Caki2 (cell line): ENCODE measurements at places on chromosomes 3 and 15.

GRCh38 chr3:98536456-98537017 lies 4.8 kb downstream of the GPR15 start:
- peak; percentile 16 for DNase-seq

DNA sequence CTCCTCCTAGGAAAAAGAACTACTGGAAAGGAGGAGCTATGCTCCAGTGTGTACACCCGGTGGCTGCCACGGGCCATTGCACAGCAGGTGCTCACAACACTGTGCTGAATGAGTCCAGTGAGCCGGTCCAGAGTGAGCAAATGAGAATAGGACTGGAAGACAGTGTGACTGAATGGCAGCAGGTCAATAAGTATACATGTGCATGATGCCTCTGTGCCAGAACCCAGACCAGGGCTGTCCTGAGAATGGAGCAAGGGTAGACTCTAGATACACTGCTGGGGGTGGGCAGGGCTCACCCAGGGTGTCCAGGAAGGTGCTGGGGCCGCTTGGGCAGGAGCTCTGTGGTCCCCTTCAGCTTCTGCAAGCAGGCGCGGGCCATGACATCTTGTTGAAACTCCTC lies 8.3 kb downstream of the POLG start:
- no peak for DNase-seq

GRCh38 chr3:113329757-113330156 lies 111.5 kb downstream of the CFAP44 start:
- no peak for DNase-seq

DNA sequence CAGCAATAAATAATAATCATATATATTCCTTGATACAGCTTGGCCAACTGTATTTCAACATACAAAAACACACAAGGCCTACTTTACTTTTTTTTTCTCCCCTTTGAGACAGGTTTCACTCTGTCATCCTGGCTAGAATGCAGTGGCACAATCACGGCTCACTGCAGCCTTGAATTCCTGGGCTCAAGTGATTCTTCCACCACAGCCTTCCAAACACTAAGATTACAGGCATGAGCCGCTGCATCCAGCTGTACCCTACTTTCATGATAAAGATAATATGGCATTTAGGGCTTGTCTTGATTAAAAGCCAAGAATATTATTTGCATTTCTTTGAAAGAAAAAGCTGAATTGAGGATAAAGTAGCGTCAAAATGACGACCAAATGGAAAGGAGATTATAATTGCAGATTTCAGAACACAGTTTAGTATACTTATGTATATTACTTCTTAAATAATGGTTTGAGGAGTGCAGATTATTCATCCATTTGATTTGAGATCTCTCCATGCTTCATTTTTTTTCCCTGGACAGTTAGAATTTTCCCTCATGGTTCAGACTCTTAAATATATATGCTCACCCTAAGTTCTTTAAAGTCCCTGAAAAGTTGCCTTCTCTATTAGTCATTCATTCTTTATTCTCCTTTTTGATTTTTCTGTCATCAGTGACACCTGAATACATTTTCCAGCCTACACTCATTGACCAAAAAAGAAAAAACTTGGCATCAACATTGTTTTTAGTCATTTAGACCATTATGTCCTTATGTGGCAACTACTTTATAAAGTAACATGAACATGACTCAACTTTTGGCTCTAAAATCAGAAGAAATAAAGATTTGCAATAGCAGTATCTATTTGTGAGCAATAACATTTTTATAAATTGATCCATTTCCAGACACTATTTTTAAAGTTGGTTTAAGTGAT lies 48.5 kb upstream of the MLF1 start:
- no peak for DNase-seq

GRCh38 chr3:130712718-130713423 lies 33.8 kb downstream of the PIK3R4 start:
- DNase-seq, result no peak

DNA sequence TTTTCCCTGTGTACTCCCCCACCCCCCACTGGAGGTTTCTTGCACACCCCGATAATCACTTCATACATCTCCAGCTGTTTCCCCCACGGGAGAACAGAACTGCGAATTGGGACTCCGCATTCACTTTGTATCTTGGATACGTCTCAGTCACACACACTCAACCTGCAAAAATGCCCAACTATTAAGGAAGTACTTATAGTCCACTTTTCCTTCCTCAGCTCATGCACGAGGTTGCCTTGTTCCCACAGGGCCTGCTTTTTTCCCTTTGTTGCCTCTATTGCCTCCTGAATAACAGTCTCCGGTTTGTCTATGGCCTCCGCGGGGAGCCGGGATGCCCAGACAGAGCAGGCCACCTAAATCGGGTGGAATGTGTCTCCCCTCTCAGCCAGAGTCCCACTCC lies 282.3 kb downstream of the PYDC2 start:
- DNase-seq, result no peak

GRCh38 chr3:38878646-38879045 lies 62.6 kb upstream of the SCN10A start:
- DNase-seq, result no peak

DNA sequence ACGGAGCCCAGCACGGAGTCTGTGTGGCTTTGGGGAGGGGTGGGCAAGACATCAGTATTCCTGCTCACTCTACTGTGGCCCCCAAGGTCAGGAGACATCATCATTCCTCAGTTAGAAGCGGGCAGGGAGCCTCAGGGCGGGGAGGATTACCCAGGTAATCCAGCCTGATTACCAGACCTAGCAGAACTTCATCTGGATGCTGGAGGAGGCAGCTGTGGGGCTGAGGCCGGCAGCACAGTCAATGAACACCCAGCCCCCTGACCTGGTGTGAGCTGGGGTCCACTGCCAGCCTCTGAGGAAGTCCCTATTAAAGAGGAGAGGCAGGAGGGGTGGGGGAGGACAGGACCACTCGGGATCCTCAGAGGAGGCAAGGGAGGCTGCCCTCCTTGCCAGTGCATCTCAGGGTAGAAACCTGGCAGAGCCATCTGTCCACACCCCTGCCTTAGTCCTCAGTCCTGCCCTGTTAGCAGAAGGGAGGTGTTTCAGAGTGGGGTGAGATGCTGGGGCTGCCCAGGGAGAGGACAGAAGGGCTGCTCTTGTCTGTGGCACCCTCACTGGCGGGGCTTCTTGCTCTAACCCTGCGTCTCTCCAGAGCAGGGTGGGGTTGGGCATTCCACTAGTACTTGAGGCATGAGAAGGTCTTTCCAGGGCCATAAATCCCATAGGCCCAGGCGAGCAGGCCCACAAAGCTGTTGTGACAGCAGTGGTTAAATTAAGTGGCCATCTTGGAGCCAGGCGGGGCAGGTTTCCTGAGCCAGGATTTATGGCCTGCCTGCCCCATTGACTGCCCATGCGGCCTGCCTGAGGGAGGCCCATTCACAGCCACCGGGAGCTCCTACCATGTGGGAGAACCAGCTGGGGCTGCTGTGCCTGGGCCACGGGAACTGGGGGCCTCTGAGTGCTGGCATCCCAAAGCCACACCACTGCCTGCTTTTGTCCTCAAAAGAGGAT lies 82.1 kb downstream of the LINGO1 start:
- DNase-seq, result no peak

DNA sequence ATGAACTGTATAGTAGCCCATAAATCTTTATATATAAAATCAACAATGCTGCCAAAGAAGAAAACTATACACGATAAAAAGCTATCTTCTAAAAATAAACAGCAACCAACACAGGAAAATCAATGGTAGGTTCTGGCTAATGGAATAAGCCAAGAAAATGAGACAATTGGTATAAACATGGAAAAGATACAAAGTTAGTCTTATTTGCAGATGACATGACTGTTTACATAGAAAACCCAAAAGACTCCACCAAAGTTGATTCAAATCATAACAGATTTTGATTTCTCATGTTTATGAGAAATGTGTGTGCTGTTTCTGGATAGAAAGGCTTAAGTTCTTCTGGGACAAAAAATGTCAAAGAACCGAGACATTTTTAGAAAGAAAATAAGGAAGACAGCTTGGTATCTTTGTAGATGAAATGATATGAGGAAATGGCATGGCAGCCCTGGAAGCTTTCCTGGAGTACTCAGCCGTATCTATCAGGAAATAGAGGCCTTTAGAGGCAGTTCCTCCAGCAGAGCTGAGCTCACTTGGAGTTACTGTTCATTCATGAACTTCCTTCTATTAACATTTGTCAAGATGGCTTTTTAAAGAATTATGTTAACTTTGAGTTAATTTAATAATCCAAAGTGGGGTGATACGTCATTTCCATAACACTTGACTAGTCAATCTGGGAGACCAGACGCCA lies 36.7 kb upstream of the VILL start:
- DNase-seq, result no peak

GRCh38 chr3:116896116-116896515 lies 186.5 kb downstream of the TUSC7 start:
- DNase-seq, result no peak

DNA sequence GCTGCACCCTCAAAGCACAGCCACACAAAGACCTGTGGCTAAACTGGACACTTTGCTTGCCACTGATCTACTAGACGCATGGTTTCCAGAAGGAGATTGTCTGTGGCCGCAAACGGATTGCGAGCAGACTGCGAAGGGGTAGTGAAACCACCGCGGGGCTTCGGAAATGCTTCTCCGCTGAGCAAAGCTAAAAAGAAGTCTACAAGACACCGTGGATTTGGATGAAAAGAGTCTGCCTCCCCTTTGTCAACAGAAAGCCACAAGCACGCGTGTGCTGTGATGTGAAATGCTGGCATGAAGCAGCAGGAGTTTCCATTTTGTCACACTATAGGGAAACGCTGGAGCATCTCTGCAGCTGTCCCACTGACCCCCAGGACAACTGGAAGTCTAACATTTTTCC lies 63.0 kb downstream of the TMEM44 start:
- no peak for DNase-seq

- DNase-seq, result no peak
Observed at GRCh38 chr3:123348471-123349200, 100.3 kb downstream of the ADCY5 start.

GRCh38 chr3:104992676-104993075 lies 374.0 kb upstream of the ALCAM start:
- no peak for DNase-seq

DNA sequence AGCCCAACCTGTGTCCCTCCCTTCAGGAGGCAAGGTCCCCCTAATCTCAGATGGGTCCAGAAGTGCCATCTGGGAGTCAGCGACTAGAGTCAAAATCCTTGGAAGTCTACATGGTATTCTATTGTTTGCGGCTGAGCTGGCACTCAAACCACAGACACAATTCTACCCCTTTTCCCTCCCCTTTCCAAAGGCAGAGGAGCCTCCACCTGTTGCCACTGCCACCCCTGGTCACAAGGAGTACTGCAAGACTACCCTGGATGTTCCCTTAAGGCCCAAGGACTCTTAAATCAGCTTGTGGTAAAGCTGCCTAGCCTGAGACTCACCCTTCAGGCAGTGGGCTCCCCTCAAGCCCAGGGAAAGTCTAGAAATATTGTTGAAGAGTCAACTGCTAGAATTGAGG lies 4.3 kb upstream of the OR5H6 start:
- DNase-seq, result no peak

- no peak for DNase-seq
Observed at GRCh38 chr3:111311126-111311525, 230.9 kb upstream of the CD96 start.

DNA sequence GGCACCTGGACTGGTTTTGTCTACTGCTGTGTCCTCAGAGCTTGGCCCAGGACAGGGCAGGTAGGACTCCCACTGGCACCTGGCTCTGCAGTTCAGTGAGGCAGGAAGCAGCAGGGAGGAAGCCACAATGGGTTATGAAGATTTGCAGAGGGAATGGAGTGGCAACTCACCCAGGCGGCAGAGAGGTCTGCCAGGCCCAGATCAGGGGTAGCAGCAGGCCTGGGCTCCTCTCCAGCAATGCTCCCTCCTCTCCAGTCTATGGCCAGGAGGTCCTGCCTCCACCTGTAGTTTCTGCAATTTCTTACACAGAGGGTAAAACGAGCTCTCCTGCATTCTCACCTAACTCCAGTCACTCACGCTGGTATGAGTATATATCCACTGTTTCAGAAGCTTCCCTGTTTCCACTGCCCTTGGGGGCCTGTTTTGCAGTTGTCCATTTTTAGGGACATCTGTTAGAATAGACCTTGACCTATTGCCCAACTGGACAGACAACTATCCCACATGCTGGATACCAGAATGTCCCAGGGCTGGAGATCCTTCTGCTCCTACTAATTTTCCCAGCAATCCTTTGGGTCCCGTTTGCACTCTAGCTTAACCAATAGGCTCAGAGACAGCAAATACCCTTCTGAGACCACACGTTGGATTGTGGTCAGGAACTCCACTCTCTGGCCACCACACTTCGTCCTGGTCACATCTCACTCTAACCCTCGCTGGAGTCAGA lies 35.2 kb downstream of the HMCES start:
- no peak for DNase-seq

- no peak for DNase-seq
Observed at GRCh38 chr3:194379651-194380050, 10.1 kb upstream of the LRRC15 start.

GRCh38 chr3:88879905-88880304 lies 227.5 kb upstream of the EPHA3 start:
- no peak for DNase-seq

DNA sequence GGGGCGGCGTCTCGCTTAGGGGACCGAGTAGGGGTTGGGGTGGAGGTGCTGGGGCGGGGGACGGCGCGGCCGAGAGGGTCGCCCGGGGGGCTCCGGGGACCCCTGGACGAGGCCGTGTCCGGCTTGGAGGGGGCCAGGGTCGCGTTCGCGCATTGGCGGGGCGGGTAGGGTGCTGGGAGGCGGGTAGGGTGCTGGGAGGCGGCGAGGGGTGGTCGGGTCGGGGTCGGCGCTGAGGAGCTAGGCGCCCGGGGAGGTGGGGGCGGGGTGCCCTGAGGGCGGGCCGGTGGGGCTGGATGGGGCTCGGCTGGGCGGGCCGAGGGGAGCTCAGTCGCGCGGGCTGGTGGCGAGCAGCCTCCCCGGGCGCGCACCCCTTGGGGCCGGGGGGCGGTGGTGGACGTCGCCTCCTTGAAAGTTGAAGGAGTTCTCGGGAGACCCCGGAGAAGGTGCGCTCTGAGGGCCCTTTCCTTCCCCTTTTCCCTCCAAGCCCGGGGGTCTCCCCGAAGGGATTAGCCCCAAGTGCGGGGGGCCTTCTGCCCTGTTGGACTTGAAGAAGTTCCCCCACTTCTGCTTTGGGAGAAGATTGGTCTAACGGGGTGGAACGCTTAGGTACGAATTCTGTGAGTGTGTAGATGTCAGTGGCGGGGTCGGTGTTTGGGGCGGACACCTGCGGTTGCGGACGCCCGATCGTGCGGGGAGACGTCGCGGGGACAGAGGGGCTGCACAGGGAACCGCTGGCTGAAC lies 543 bp downstream of the MEF2A start:
- DNase-seq, result peak; percentile 4
